ENCODE measurements at places on chromosomes 4 and X. TPM values are rescaled to one million over a fixed set of nuclear protein-coding genes. Genes with fewer than 3 reads are reported as not detected.
A peak's percentile ranks its signal among the peaks of the same experiment; 100 is the strongest.

GRCh38 chr4:24112466-24112865, 222.6 kb upstream of the PPARGC1A start:
- no peak for DNase-seq

GRCh38 chr4:55483315-55483714, 63.4 kb downstream of the CLOCK start:
- DNase-seq: no peak

- no peak for DNase-seq
Measured at GRCh38 chrX:106672527-106672926, 54.0 kb upstream of the RNF128 start.

DNA sequence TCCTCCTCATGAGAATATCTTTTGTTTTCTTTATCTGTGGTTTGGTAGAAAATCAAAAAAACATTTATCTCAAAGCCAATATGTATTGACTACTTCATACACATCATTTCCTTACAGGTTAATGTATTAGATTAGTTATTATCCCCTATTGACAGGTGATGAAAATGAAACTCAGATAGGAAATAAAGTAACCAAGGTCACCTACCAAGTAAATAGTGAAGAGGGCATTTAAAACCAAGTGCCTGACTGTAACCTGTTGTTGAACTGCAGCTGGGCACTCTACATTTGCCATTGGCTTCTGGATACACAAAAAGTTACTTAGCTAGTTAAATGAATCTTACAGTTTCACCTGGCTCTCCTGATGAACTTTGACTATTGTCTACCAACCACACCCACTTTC, 41.4 kb upstream of the CTSO start:
- DNase-seq: no peak

DNA sequence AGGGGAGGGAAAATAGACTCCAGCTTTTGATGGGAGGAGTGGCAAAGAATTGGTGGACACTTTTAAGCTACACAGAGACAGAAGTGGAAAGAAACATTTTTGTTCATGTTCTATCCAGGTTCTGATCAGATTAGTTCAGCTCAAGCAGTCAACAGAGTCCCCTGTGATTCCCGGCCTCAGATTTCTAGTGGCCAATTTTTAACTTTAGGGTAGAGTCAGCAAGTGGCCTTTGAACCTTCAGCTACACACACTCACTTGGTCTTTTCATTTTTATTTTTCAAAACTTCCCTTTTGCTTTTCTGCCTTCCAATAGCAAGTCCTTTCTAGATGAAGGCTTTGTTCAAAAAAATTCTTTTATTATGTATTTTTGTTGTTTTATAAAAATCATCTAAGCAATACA, 169.2 kb upstream of the RPS6KA3 start:
- DNase-seq: no peak

DNA sequence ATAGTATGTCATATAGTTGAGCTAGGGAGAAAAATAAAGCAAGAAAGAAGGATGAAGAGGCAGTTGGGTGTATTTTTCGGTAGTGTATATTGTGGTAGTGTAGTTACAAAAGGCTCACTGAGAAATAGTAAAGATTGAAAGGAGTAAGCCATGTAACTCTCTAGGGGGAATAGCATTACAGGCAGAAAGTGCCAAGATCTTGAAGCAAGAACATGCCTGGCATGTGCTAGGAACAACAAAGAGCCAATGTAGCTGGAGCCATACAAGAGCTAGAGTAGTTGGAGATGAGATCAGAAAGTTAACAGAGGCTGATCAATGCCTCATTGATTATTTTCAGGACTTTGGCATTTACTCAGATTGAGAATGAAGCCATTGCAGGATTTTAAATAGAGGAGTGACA, 3.0 kb downstream of the ABCE1 start:
- DNase-seq: no peak

DNA sequence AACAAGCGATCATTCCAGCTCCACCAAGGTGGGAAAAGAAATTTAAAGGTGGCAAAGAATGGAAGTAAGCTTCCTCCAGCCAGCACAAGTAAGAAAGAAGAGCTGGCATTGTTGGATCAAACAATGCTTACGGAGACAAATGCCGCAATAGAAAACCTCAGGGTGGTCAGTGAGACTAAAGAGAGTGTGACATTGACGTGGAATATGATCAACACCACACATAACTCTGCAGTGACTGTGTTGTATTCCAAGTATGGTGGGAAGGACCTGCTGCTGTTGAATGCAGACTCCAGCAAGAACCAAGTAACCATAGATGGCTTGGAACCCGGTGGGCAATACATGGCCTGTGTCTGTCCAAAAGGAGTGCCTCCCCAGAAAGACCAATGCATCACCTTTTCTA, 22.2 kb downstream of the LRIT3 start:
- DNase-seq: no peak

DNA sequence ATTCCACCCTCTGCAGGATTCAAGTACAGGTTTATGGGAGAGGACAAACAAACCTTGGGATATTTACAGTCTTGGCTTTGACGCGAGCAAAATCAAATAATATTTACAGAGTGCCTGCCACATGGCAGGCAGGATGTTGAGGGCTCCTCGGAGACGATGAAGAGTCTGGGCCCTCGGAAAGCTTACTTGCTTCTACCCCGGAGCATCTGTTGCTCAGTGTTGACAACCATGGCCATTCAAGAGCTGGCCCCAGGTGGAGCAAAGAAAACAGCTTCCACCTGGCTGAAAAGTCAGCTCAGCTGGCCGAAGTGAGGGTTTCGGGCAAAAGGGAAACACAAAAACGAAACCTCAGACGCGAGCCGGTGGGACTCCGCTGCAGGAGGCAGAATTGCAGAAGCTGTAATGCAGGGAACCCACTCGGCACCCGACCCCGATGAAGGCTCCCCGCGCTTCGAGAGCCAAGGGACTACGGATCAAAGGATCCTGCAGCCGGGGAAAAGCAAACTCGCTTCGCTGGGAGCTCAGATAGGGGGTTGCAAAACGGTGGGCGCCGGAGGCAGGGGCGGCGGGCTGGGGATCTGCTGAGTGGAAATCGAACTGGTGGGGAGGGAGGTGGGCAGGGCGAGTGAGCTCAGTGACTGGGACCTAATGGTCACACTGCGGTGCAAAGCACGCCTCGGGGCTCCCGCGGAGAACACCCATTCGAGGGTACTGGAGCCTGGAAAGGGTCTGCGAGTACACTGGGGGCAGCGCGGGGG, 805 bp downstream of the ATP8A1 start:
- peak; percentile 59 for DNase-seq

DNA sequence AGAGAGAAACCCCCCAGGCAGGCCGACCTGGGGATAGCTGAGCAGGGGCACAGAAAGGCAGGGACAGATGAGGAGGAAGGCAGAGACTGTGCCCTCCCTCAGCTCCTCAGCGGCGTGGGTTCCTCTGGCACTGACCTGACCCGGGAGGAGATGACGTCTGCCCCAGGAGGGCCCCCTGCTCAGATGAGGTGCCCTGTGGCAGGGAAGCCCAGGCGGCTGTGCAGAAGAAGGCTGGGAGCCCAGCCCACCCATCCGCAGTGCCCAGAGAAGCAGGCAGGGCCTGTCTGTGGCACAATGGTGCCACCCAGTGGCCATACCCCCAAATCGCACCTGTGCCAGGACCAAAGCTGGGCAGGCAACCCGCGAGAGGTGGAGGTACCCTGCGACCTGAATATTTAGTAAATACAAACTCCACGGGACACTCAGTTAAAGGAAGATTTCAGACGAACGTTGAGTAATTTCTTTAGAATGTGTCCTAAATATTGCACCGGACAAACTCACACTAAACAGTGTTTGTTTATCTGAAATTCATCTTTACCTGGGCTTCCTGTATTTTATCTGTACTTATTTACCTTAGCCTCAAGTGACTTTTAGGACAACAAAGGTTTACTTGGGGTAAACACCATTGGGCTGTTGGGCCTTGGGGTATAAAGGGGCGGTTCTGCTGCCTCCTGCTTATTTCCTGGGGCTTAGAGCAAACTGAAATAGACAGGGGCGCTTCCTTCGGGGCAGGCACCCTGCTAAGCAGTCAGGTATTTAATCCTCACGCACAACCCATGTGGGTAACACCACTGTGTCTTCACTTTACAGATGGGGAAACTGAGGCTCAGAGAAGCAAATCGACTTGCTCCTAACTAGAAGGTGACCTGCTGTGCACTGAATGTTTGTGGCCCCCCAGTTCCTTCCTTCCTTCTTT, 46.5 kb upstream of the HMX1 start:
- peak; percentile 44 for DNase-seq

GRCh38 chrX:100090931-100091330, 319.1 kb downstream of the PCDH19 start:
- no peak for DNase-seq

DNA sequence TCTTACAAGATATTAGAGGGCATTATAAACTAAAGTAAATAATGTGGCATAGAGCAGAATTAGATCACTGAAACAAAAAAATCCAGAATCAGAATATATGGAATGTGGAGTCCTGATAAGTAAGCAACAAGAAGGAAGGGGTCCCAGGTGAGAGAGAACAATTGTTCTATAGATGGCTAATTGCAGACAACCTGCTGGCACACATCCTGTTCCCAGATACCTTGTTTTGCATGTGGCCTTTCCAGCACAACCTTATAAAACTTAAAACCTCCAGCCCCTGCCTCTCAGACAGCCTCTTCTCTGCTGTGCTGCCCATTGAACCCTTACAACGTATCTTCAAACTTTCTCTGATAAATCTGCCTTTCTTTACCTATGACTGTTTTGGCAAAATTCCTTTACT, 4.7 kb upstream of the ZNF674 start:
- no peak for DNase-seq

DNA sequence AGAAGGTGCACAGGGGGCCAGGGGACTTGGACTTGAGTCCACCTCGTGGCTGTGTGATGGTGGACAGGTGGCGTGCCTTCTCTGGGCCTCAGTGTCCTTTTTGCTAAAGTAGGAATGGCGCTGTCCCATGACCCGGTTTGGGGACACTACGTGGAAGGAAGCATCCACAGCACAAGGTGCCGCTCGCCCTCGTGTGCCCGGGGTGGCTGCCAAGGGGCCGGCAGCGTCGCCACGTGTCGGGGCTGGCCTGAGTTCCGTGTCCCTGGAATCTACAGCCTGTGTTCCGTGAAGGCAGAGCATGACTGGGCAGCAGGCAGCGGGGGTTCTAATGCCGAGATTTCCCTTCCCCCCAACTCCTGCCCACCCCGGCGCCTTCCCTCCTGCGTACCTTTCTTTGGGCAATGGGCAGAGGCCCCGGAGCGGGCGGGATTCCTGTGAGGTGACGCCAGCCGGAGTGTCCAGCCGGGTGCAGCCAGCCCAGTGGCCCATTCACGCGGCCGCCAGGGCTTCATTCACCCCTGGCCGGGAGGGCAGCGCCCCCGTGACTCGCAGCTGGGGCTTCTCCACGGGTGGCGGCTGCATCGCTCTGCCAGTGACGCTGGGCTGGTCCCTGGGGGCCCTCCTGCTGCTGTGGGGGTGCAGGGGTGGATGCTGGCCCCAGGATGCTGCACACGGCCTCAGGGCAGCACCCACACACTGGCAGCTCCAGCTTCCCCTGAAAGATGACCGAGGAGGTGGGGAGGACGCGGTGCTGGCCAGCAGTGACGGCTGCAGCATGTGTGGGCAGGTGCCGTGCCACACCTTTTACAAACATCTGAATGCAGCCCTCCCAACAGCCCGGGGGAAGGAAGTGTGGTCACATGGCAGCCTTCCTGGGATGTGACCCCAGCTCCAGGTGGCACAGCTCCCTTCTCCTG, 21.2 kb downstream of the DOK7 start:
- DNase-seq: no peak

DNA sequence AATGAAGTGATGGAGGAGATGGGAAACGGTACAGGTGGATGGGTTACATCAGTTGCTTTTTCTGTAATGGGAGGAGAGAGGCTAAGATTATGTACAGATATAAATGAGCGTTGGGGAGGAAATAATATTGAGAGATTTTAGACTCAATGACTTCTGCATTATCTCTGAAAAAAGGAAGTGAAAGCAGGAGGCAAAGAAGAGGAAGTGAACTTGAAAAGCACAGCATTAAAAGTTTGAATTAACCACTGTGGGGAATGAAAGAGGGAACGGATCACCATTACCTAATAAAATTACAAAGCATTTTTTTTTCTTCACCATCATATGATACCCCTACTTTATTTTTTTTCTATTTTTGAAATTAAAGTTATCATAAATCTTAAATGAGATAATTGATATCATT, 1025.5 kb downstream of the RPA4 start:
- no peak for DNase-seq

DNA sequence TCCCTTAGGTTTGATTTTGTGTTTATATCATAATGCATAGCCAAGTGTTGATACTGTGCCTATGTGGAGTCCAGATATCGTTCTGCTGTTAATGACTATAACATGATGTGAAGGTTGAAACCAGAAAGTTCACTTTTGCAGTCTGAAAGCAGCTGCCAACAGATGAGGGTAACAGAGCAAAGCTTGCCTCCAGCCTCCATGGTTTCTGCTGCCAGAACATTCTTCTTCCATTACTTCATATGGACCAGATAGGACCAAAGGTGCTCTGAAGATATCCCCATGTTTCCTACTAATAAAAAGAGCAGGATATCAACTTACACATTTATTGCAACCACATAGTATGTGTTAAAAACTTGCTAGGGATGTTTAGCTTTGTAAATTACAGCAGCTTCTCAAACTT, 394.1 kb downstream of the SPRY1 start:
- DNase-seq: no peak

DNA sequence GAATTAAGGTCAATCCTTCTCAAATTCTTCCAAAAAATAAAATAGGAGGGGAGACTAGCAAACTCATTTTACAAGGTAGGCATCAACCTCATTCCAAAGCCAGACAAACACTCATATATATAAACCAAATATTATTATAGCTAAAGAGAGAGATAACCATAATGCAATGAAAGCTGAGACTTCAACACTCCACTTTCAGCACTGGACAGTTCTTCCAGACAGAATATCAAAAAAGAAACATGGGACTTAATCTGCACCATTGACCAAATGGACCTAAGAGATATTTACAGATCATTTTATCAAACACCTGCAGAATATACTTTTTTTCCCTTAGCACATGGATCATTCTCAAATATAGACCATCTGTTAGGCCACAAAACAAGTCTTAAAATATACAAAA, 15.5 kb upstream of the EDA2R start:
- no peak for DNase-seq

GRCh38 chrX:29940750-29941149, 274.6 kb upstream of the MAGEB2 start:
- no peak for DNase-seq

DNA sequence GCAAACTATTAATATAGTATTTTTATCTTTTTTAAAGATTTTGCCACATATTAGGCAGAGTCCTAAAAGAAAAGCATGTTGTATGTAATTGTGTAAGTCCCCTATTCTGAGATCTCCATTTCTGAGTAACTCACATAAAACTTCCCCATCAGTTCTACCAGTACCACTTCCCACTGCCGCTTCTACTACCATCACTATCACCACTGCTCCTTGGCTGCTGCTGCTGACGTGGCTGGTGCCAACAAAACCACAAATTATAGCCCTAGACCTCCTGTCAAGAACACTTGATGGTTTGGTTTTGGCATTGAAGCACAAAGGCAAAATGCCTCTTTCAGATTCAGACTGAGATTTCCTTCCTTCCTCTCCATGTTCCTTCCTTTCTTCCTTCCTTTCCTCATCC, 106.4 kb downstream of the MMRN1 start:
- no peak for DNase-seq

GRCh38 chrX:154046031-154046781, 26.5 kb upstream of the IRAK1 start:
- DNase-seq: no peak

SPANXN4 gene
- not detected for polyA plus RNA-seq

IL3RA gene
- polyA plus RNA-seq: not detected

ODAM gene
- not detected for polyA plus RNA-seq

MAGEA2 gene
- polyA plus RNA-seq: not detected

DDX60 gene
- 17.8 TPM for polyA plus RNA-seq

MAGEB2 gene
- not detected for polyA plus RNA-seq

LGI2 gene
- polyA plus RNA-seq: not detected

ATP10D gene
- polyA plus RNA-seq: 5.1 TPM

FRMPD3 gene
- not detected for polyA plus RNA-seq

TMEM150C gene
- not detected for polyA plus RNA-seq

PCDH7 gene
- not detected for polyA plus RNA-seq

CNKSR2 gene
- polyA plus RNA-seq: 5.9 TPM

Measured in naive thymus-derived CD8-positive, alpha-beta T cell (primary cell).